Fibroblast of skin of back (primary cell): ENCODE measurements at places on chromosomes 12 and 14.

DNA sequence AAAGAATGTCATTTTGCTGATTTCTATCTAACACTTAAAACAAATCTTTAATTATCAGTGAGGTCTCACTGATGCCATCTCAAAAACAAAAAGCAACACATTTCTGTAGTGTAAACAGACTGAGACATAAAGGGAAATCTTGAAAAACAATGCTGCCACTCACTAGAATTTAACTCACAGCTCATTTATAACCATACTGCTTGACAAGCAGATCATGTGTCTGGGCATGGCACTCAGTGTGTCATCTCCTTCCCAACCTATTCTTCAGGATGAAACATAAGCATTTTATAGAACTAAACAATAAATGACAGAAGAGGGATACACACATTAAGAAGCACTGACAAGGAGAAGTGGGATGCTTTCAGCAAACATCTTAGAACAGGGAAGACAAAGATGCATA is 22.4 kb downstream of the ATF7 start:
- no peak for DNase-seq

DNA sequence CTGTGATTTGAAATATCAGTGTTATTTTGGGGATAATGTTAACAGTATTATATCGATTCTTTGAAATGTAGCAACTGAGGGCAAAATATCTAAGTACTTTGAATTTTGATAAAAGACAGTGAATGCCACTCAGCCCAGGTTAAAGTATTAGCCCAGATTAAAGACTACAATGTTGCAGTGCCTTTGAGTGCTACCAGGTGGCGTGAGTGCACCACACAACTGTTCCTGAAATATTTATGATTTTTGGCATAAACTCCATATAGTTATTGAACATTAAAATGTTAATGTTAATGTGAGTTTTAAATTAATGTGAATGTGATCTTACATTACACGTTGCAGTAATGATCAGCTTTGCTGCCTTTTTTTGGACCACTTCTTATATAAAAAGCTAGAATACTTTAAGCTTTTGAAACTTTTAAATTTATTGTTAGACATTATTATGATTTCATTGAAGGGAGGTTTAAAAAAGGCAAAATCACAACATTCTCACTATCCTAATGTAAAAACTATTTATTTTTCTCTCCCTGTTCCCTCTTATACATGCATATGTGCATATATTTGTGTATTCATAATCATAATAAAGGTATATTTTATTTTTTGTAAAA is 22.5 kb downstream of the MRPS35 start:
- peak; percentile 20 for DNase-seq

DNA sequence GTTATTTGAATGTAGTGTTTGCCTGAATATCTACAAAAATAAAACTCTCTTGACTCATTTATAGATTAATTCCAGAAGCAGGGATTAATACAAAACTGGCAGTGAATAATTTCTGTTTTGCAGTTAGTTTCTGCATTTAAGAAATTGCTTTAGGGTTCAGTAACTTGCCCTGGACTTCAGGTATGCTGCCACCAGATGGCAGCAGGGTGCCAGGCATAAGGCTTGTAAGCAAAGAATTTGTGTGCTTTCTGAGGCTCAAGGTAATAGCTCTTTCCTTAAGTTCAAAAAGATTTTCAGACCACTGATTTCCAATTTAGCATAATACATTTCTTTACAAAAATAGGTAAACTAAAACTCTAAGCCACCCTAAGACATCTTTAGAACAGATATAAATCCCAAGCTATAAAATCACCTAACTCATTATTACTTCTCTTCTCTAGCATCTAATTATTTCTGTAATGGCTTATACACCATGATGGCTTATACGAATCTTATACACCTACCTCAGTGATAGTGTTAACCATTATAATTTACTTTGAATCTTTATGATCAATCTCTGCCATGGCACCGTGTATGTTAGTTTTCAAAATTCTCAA is 398.3 kb downstream of the APAF1 start:
- DNase-seq = peak; percentile 51

- DNase-seq = no peak
Observed at GRCh38 chr14:35286003-35286600, 6.1 kb upstream of the PSMA6 start.

- no peak for DNase-seq
Observed at GRCh38 chr12:110355073-110355472, 48.4 kb downstream of the ANAPC7 start.
